Pancreas (tissue), 10 donors: ENCODE measurements at places on chromosomes 2 and 18.

DNA sequence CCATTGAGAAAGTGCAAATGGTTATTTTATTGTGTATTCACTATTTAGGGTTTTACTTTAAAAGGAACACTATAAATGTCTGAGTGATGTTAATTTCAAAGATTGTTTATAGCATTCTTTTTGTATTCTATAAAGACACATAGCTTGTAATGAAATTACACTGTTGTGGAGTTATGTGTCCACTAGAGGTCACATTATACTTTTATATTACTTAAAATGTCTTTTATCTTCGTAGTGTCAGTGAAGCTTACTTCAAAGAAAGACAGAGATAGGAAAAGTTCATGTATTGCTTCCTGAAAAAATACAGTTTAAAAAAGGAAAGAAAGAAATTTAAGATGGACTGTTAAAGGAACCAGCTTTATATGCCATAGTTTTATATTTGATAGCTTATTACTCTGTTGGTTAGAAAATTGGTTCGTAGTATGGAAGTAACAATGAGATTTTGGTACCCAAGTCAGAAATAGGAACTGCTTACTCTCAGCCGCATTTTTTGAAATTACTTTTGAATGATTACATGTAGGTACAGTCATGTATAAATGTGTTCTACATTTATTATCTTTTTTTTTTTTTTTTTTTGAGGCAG is 20.5 kb downstream of the APLF start:
- peaks cover 4% of the 10 kb centered on the region for H3K4me1 ChIP-seq
- H3K36me3 ChIP-seq = no peaks in the 10 kb centered on the region
- H3K27me3 ChIP-seq = no peaks in the 10 kb centered on the region
- DNase-seq = no peak
- H3K4me3 ChIP-seq = no peak overlapping the region

- H3K4me1 ChIP-seq = peaks cover 13% of the 10 kb centered on the region
- H3K4me3 ChIP-seq = no peak overlapping the region
- H3K36me3 ChIP-seq = no peaks in the 10 kb centered on the region
- no peak overlapping the region for H3K27ac ChIP-seq
Observed at GRCh38 chr2:27501042-27501441, 4.4 kb downstream of the GCKR start.

DNA sequence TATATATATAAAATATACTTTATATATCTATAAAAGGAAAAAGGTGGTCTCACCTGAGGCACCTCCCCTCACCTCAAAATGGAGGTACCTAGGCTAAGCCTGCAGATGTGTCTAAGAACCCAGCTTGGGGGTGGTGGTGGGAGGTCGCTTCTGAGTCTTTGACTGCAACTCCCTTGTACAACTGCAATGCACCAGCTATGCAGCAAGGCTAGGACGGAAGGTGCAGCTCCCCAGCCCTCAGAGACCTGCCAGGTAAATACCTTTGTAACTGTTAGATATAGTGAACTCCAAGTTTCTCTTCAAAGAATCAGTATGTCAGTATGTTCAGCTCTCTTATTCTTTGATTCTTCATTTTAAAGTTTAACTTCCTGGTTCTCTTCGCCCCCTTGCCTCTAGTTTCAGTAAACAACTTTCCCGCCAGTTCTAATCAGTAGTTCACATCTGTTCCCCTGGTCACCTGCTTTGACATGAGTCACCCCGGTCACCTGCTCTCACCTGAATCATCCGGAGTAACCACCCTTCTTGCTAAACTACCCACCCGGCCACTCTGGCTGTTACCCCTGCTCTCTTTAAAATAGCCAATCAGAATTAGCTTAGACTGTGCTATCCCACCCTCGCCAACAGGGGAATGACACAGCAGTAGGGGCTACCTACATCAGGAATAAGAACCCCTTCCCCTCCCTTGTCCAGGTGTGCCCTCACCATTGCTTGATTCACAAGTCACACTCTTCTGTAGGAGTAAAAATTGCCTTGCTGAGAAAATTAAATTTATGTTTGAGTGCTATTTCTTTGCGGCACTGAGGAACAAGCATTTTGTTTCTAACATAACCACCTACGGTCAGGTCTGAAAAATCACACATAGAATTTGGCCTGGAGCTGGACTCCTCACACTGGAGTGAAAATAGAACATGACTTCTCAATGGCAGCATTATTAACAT is 24.7 kb upstream of the IMPA2 start:
- no peaks in the 10 kb centered on the region for H3K36me3 ChIP-seq
- H3K4me3 ChIP-seq = no peak overlapping the region
- H3K4me1 ChIP-seq = no peaks in the 10 kb centered on the region
- no peak overlapping the region for H3K27ac ChIP-seq
- DNase-seq = no peak

DNA sequence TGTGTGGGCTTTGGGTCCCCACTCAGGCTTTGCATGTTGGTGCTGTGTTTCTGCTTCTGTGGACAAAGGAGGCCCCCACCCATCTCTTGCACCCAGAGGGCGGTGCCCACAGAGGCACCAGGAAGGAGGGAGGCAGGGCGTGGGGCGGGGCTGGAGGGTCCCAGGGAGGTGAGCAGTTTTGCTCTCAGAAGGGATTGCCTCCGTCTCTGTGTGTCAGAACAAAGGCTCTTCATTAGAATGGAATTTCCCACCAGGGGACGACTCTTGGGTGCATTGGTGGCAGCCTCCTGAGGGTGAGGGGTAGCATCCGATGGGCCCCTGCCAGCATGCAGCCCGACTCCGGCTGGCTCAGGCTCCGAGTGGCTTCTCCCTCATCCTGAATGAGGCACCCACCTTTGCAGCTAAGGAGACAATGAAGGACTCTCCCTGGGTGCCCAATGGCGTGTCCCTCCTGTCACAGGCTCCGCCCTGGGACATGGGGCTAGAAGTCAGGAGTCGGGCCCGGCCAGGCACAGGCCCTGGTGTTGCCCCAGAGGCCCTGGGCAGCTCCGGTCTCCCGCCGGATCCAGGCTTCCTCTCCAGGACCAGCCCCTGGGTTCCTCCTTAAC is 7.0 kb upstream of the ERFE start:
- H3K4me1 ChIP-seq = no peaks in the 10 kb centered on the region
- DNase-seq = no peak
- H3K27ac ChIP-seq = no peak overlapping the region

GRCh38 chr2:85999061-85999831 is 106.4 kb downstream of the POLR1A start:
- H3K27ac ChIP-seq = peak overlapping the region; percentile 24
- H3K27me3 ChIP-seq = no peaks in the 10 kb centered on the region
- DNase-seq = no peak
- no peaks in the 10 kb centered on the region for H3K4me1 ChIP-seq
- no peaks in the 10 kb centered on the region for H3K36me3 ChIP-seq

- no peak for DNase-seq
- no peaks in the 10 kb centered on the region for H3K27me3 ChIP-seq
- no peaks in the 10 kb centered on the region for H3K36me3 ChIP-seq
- no peaks in the 10 kb centered on the region for H3K4me1 ChIP-seq
- no peak overlapping the region for H3K27ac ChIP-seq
Observed at GRCh38 chr2:189260361-189260814, 80.8 kb upstream of the COL5A2 start.

- no peaks in the 10 kb centered on the region for H3K36me3 ChIP-seq
- H3K4me3 ChIP-seq = no peak overlapping the region
- no peak overlapping the region for H3K27ac ChIP-seq
- DNase-seq = no peak
Observed at GRCh38 chr2:124698979-124699565, 674.0 kb downstream of the CNTNAP5 start.

DNA sequence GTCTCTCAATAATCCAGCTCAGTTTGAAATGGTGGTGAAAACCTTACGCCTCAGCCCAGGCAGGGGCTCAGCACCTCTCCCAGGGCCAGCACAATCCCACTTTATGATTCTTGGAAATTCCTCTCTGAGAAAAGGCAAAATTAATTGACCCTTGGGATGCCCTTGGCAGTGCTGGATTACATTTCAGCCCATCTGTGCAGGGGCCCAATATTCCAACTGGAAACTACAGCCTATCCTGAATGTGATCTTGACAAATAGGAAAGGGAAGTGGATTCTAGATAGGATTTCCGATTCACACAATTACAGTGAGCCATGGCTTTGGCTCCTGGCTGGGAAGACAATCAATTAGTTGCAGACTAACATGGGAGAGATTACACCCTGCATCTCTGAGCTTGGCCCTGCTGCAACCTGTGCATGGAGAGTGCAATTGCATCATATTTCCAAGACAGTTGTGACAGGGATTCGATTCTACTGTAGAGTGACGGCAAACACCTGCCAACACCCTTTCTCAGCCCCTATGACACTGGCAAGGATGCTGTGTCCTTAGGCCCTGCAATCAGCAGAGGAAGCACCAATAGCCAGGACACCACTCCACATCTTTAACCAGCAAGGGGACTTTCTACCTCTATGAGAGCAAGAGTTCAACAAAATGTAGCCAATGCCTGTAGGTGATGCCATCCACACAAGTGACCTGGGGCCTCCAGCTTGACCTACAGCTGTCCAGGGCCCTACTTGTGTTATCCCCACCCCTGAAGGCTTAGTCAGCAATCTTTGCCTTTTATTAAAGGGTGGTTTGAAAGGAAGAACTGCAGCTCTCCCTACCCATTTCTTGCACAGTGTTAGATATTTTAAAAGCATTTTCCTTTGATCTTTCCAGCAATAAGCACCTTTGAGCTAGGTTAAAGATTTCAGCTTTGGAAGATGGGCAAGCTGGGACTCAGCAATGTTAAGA is 187.2 kb upstream of the HS6ST1 start:
- H3K4me3 ChIP-seq = no peak overlapping the region
- no peak for DNase-seq
- no peak overlapping the region for H3K27ac ChIP-seq
- H3K36me3 ChIP-seq = no peaks in the 10 kb centered on the region
- H3K27me3 ChIP-seq = no peaks in the 10 kb centered on the region
- no peaks in the 10 kb centered on the region for H3K4me1 ChIP-seq

- DNase-seq = no peak
- no peaks in the 10 kb centered on the region for H3K27me3 ChIP-seq
- H3K36me3 ChIP-seq = no peaks in the 10 kb centered on the region
Observed at GRCh38 chr2:129791712-129792111, 187.8 kb upstream of the RAB6C start.

- H3K27me3 ChIP-seq = no peaks in the 10 kb centered on the region
- peaks cover 5% of the 10 kb centered on the region for H3K4me1 ChIP-seq
- H3K27ac ChIP-seq = no peak overlapping the region
Observed at GRCh38 chr18:50862401-50862800, 16.5 kb upstream of the ME2 start.

- DNase-seq = no peak
- H3K27ac ChIP-seq = no peak overlapping the region
- H3K4me3 ChIP-seq = no peak overlapping the region
- H3K36me3 ChIP-seq = no peaks in the 10 kb centered on the region
- H3K4me1 ChIP-seq = peaks cover 14% of the 10 kb centered on the region
Observed at GRCh38 chr18:74152857-74153256, 4.5 kb downstream of the TIMM21 start.

- no peak overlapping the region for H3K4me3 ChIP-seq
- H3K36me3 ChIP-seq = no peaks in the 10 kb centered on the region
- DNase-seq = no peak
- H3K4me1 ChIP-seq = no peaks in the 10 kb centered on the region
Observed at GRCh38 chr2:26326514-26326913, 19.4 kb upstream of the SELENOI start.

DNA sequence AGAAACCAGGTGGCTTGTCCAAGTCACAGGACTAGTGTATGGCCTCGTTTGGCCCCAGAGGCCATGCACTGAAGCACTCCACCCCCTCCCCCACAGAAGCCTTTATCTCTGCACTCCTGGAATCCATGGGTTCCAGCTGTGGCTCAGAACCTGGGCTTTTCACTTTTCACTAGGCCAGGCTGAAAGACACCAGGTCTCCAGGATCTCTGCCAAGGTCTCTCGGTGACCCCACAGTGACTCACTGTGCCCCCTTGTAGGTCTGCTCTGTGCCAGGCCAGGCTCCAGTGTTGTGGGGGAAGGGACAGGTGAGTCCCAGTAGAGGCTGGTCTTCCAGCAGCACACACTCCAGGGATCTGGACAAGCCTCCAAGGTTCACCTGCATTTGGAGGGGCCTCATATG is 31.0 kb upstream of the GLI2 start:
- no peak for DNase-seq
- no peak overlapping the region for H3K4me3 ChIP-seq
- H3K27ac ChIP-seq = no peak overlapping the region
- no peaks in the 10 kb centered on the region for H3K36me3 ChIP-seq
- H3K27me3 ChIP-seq = no peaks in the 10 kb centered on the region

GRCh38 chr2:188130317-188130716 is 161.4 kb upstream of the GULP1 start:
- no peaks in the 10 kb centered on the region for H3K4me1 ChIP-seq
- no peak overlapping the region for H3K4me3 ChIP-seq
- H3K27me3 ChIP-seq = no peaks in the 10 kb centered on the region
- no peak for DNase-seq

DNA sequence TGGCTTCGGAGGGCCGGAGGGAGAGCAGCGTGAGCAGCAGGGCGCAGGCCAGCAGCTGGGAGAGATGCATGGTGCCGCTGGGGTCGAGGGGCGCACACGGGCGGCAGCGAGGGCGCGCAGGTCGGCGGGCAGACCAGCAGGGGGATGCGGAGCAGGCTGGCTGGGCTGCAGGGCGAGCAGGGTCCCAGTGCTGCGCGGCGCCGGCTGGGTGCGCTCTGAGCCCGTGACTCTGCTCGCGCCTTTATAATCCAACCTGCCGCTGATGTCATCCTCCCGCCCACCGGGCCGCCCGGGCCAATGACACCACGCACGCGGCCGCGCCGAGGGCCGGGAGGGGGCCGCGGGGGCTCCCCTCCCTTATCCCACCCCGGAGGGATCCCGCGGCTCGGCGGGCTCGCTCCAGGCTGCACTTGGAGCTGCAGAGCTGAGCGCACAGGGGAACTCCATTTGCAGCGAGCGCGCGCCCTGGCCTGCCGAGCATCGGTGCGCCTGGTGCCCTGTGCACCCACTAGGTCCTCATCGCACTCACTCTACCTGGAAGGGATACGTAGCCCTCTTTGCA is at the start of gene NPPC:
Gene NPPC (minus strand): TSS at position 217 of the 562 bp plus-strand sequence. CDS start 147 bp downstream, at position 70.
- no peaks in the 10 kb centered on the region for H3K36me3 ChIP-seq
- H3K27ac ChIP-seq = no peak within 1 kb of the TSS
- peak within 1 kb of the TSS; percentile 56 for H3K4me3 ChIP-seq

DNA sequence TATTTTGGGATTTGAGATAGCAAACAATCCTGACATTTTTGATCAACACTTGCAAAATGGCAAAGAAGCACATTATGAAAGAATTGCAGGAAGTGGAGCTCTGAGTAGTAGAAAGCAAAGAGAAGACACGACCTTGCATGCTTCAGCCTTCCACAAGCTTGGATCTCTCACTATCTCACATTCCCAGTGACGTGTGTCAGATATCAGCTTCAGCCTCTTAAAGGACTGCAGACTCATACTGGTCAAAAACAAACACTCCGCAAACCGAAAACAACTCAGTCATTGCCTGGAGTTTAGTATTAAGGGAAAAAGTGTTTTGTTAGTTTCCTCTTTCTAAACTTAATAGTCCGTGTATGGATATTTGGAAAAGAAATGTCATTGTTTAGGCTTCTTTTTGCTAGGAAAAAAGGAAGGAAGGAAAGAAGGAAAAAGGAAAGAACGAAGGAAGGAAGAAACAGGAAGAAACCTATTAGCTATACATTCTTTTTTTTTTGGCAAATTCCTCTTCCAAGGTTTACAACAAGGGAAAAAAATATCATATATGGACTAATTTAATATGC is 32.6 kb upstream of the SLC40A1 start:
- H3K4me3 ChIP-seq = no peak overlapping the region
- DNase-seq = no peak
- H3K27me3 ChIP-seq = no peaks in the 10 kb centered on the region
- no peaks in the 10 kb centered on the region for H3K4me1 ChIP-seq

- no peaks in the 10 kb centered on the region for H3K4me1 ChIP-seq
- no peaks in the 10 kb centered on the region for H3K27me3 ChIP-seq
- DNase-seq = no peak
- no peaks in the 10 kb centered on the region for H3K36me3 ChIP-seq
- H3K27ac ChIP-seq = no peak overlapping the region
Observed at GRCh38 chr2:134226601-134227000, 27.3 kb upstream of the MGAT5 start.
